ENCODE measurements at places on chromosomes 16 and 17.

- no peak for DNase-seq
Observed at GRCh38 chr16:50695017-50696000, 1.9 kb downstream of the NOD2 start.

GRCh38 chr17:69495787-69496186 lies 81.3 kb downstream of the MAP2K6 start:
- no peak for DNase-seq

- no peak for DNase-seq
Observed at GRCh38 chr17:39195568-39196160, 1.8 kb downstream of the CACNB1 start.

DNA sequence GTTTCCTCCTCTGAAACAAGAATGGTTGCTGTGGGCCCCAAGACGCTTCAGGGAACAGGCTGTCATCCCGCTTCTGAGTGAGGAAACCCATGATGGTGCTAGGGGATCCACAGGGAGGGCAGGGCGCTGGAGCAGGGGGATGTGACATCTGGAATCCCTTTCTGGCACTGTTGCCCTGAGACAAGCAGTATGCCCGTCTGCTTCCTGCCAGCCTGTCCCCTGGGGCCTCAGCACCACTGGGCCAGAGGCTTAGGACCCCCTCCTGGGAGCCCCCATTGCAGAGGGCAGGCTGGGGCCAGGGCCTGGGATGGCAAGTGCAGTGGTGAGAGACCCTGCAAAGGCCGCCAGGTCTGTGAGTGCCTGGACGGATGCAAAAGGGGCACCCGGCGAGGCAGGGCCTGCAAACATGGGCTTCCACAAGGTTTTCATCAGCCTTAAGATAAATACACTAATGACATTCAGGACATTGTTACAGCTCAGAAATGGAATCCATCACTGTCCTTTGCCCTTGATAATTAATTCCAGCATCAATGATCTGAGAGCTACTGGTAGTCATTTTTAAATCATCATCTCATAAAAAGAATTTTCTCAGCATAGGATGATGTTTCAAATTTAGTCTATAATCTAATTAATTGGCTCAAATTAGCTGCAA lies 51.6 kb downstream of the PRMT7 start:
- DNase-seq, result no peak

- DNase-seq, result no peak
Observed at GRCh38 chr16:66273053-66273452, 93.4 kb upstream of the CDH5 start.

DNA sequence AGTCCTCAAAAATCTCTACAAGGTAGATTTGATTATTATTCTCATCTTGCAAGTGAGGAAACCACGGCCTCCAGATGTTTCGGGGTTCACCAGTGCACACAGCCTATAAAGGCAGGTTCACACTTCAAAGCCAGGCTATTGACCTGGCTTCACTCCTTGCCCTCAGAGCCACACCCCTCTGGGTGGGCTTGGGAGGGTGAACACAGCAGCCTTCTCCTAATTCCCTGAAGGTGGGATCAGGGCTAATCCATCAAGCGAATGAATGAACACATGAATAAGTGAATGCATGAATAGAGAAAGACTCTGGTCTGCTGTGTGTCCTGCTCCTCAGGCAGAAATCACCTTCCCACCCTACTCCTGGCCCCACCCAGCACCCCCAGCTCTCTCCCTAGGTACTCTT lies 139.0 kb downstream of the CYLD start:
- DNase-seq, result no peak

DNA sequence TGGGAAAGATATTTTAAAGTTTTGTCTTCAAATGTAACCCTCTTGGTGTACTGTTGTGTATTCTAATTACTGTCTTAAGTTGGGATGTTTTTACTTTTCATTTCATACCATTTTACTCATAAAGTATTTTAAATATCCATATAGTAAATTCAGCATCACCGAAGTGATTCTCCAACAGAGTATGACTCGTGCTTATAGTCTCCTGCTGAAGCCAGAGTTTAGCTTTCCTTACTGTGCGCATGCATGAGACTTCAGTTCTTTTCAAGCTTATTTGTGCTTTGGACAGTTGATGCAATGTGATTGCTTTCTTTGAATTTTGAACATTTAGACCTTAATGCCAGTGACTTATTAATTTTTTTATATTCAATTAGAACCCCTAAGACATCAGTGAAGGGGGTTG lies 7.4 kb upstream of the VPS35L start:
- DNase-seq, result no peak

GRCh38 chr16:181565-182021 lies 1.3 kb downstream of the HBQ1 start:
- no peak for DNase-seq

DNA sequence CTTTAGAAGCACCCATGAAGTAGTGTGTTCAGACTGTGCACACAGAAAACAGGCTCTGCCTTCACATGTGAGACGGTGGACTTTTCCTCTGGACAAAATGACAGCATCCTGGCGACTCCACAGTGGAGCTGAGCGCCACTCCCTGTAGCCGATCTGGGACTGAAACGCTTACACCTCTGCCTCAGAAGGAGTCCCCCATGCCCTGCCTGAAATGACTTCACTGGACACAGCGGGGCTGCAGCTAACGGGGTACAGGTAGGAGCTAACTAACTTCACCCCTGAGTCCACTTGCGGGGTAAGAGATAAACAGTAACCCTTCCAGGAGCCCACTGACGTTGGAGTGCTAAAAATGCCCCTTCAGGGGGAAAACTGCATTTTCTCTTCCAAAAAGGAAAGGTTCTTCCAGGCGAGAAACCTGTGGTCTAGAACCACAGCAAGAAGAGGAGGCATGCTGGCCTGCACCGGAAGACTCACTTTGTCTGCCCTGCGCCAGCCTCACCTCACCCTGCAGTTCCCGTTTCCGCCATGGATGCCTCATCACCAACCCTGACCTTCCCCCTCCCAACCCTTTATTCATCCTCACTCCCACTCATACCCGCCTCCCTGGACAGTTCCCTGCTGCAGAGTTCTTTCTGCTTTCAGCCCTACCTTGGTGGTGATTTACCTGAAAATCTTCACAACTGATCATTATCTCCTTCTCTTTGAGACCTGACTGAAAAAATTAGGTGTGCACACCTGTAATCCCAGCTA lies 19.4 kb upstream of the ENDOV start:
- no peak for DNase-seq

DNA sequence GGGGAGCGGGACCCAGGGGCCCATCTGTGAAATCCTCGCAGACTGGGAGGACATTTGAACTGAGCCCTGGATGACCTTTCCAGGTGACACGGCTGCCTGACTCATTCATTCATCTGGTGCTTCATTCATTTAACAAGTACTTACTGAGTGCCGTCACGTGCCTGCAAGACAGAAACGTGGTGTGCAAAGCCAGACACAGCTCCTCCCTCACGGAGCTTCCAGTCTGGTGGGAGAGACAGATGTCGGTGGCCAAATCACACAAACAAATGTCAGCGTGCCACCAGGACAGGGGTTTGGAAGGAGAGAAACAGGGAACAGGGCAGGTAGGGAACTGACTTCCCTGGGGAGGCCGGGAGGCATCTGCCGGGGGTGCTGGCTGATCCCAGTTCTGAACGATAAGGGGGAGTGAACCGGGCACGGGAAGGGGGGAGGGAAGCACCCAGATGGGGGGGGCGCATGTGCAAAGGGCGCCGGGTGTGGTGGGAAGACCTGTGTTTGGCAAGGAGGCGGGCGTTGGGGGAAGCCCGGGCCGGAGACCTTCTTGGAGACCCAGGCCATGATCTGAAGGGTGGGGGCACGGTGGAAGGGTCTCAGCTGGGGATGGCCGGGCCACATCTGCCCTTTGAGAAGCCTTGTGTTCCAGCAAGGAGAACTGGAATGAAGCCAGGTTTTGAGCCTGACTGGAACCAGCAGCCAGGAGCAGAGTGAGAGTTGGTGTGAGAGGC lies 93.6 kb upstream of the CIBAR2 start:
- no peak for DNase-seq

GRCh38 chr17:33639103-33639880 lies 346.2 kb upstream of the ASIC2 start:
- DNase-seq, result peak; percentile 49

- DNase-seq, result no peak
Observed at GRCh38 chr17:82786427-82786826, 34.6 kb downstream of the TBCD start.

GRCh38 chr17:70808596-70808995 lies 639.3 kb downstream of the KCNJ2 start:
- no peak for DNase-seq

DNA sequence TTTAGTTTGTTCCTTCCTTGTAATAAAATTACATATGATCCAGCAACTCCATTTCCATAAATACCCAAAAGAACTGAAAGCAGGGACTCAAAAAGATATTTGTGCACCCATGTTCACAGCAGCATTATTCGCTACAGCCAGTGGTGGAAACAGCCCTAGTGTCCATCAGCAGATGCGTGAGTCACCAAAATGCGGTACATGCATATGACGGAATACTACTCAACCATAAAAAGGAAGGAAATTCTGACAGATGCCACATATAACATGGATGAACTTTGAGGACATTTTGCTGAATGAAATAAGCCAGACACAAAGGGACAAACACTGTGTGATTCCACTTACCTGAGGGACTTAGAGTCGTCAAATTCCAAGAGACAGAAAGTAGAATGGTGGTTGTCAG lies 9.1 kb upstream of the SLC47A2 start:
- no peak for DNase-seq

- no peak for DNase-seq
Observed at GRCh38 chr17:79211061-79211770, 136.6 kb downstream of the ENGASE start.

GRCh38 chr16:59469266-59469665 lies 735.1 kb upstream of the GOT2 start:
- DNase-seq, result no peak

DNA sequence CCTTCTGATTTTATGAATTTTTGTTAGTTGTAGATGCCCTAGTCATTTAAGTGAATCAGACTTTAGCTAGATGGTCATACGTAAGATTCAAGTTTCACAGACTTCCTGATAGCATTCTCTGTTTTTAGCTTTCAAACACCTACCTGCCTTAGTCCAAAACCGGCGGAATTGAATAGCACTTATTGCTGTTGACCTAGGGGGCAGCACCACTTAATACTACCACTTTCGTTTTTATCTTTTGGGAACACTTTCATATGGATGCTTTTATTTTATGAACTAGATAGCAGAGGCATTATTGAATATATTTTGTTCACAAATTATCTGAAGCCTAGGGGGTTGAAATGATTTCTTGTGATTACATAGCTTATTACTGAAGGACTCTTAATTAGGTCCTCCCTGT lies 31.5 kb downstream of the TADA2A start:
- DNase-seq, result no peak

DNA sequence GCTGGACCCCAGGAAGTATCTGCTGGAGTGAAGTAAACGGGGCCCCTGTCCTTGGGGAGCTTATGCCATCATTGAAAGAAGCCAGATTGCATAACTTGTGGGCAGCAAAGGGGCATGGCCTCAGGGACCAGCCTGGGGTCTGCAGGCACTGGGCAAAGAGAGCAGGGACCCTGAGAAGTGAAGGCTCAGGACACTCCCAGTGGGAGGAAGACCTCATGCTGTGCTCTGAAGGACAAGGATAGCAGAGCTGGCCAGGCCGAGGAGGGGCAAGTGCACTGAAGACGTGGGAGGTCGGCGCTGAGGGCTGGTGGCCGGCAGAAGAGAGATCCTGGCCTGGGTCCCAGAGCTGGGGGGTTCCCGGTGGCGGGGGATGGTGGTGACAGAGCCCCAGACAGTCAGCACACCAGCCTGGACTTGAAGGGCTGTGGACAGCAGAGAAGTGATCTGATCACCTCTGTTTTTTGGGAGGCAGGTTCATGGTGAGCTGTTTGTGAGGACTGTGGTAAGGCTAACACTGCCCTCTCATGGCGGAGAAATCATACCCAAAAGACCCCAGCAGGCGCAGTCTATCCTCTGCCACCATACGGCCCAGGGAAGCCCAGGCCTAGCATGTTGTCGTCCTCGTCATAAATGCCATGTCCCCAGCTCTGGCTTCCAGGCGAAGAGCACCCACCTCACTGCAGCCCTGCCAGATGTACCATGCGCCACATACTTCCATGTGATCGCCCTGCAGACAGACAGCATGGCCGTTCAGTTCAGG lies 7.1 kb upstream of the CNP start:
- no peak for DNase-seq

DNA sequence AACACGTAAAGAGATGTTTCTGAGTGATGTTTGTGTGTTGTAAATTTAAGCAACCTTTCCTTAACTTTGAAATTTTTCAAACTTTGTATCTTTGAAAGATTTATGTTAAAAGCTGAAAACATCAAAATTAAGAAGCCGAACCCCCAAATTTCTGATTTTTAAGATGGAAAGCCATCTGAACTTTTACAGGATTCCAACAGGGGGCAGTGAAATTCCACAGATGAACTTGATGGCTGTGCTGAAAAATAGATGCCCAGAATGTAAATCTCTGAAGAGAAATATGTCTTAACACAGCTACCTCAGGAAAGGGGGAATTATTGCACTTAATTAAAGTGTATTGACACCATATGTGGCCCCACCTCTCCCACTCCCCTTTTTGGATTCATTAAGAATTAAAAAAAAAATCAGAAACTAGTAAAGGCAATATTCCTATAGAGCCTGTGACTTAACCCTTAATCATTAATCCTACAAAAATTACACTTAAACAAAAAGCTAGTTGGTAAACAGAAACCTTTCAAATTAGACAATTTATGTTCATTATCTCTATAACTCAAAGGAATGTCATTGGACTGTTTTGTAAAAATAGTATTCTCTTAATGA lies 597.9 kb downstream of the KCNJ2 start:
- DNase-seq, result peak; percentile 16

GRCh38 chr16:5885521-5885920 lies 787.9 kb upstream of the EEF2KMT start:
- no peak for DNase-seq

- no peak for DNase-seq
Observed at GRCh38 chr17:19304209-19304608, 58.3 kb downstream of the B9D1 start.

DNA sequence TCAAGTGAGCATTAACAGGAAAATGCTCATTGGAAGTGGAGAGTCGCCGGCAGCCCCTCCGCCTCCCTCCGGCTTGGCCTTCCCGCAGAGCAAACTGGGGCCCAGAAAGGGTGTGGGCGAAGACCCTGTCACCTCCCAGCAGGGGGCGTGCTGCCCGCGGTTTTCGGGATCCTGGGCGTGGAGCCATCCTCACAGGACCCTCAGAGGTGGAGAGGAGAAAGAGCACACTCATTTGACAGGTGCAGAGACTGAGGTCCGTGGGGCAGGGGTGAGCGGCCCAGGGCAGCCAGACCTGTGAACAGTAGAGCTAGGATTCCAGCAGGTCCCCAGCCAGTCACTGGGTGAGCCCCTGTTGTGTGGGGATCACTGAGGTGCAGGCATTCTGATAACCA lies 1002.9 kb downstream of the KCNJ18 start:
- no peak for DNase-seq

GRCh38 chr17:17166446-17166845 lies 39.7 kb downstream of the PLD6 start:
- no peak for DNase-seq

Measured in foreskin melanocyte (primary cell).